Activated effector memory CD4-positive, alpha-beta T cell treated with Interleukin-2 at 50 U/mL for 16 hours (primary cell): ENCODE measurements at places on chromosomes 6 and 20.

DNA sequence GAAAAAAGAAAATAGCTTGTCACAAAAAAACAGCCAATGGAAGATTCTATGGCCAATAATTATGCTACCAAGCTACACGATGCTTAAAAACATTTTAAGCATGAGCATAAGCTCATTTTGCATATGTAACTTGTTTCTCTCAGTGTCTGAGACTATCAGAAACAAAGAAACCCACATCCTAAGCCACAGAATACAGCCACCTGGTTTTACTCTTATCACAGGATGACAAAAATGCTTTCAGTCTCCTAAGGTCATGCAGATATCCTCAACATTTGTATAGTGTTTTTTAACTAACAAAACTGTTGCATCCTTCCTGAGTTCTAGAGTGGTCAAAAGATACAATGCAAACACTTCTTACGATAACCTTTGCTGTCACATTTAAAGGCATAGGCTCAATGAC, 172.1 kb upstream of the RUNX2 start:
- no peak for DNase-seq

DNA sequence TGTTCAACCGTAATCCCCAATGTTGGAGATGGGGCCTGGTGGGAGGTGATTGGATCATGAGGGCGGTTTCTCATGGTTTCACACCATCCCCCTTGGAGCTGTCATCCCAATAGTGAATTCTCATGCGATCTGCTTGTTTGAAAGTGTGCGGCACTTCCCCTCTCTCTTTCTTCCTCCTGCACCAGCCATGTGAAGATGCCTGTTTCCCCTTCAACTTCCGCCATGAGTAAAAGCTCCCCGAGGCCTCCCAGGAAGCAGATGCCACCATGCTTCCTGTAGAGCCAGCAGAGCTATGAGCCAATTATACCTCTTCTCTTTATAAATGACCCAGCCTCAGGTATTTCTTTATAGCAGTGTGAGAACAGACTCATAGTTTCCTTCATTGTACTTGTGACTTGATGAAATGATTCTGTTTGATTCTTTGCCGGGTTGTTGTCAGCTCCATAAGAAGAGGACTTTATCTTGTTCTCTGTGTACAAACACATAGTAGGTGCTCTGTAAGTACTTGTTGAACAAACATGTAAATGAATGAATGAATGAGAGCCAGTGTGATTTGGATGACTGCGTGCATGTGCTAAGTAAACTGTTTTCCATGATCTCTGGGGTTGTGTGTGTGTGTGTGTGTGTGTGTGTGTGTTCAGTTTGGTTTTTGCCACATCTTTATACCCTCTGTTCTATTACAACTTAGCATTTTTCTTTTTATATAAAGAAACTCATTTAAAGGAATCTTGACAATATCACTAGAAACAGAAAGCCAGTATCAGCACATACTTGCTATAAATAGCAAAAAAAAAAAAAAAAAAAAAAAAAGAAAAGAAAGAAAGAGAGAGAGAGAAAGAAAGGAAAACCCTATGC, 22.5 kb upstream of the PTGIS start:
- no peak for DNase-seq

DNA sequence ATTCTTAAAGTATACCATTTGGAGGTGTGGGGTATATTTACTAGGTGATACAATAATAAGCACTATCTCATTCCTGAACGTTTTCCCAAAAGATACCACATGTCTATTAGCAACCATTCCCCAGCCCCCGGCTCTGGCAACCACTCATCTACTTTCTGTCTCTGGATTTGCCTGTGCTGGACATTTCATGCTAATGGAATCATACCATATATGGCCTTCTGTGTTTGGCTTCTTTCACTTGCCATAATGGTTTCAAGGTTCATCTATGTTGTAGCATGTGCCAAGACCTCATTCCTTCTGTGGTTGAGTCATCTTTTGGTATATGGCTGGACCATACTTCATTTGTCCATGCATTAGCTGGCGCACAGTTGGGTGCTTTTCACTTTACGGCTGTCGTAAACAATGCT, 39.7 kb downstream of the BCAS4 start:
- DNase-seq, result no peak

DNA sequence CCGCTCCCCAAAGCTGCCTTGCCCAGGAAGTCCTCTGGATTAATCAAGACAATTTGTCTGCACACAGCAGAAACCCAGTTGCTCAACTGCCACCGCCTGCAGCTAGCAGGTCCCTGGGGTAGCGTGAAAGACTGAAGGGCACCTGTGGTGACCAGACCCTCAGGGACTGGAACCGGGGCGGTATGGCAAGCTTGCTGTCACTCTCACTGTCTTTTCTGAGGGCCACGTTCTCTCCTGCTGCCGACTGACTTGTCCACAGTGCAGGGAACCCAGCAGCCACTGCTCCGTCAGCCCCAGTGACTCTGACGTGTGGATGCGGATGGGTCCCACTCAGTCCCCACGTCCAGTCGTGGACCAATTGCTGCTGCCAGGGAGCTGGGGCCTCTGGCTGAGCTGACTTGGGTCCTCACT, 72.8 kb upstream of the PMEPA1 start:
- DNase-seq, result no peak
